T-helper 1 cell treated with Interleukin-12 subunit alpha and Interleukin-12 subunit beta and Interleukin-4 antibody, amounts not matched to agents 30 ng/mL and 1 ng/mL, for 36 hours (primary cell): ENCODE measurements at places on chromosomes 2 and 18. TPM values are rescaled to one million over a fixed set of nuclear protein-coding genes. Genes with fewer than 3 reads are reported as not detected.

CPLX4 gene
- total RNA-seq, result not detected in 2 replicates

HRH4 gene
- 0.17 and 0.20 TPM in 2 replicates for total RNA-seq

PMS1 gene
- total RNA-seq, result 34.5 and 35.7 TPM in 2 replicates

ADRA2B gene
- 0.05 and 0.07 TPM in 2 replicates for total RNA-seq

ERFE gene
- not detected in 2 replicates for total RNA-seq

NOL4 gene
- total RNA-seq, result not detected in 2 replicates

STON1 gene
- total RNA-seq, result 1.5 and 1.6 TPM in 2 replicates
